ENCODE measurements at places on chromosomes 4 and X.

GRCh38 chr4:77959566-77960338 is 97.1 kb downstream of the MRPL1 start:
- no peak for DNase-seq

DNA sequence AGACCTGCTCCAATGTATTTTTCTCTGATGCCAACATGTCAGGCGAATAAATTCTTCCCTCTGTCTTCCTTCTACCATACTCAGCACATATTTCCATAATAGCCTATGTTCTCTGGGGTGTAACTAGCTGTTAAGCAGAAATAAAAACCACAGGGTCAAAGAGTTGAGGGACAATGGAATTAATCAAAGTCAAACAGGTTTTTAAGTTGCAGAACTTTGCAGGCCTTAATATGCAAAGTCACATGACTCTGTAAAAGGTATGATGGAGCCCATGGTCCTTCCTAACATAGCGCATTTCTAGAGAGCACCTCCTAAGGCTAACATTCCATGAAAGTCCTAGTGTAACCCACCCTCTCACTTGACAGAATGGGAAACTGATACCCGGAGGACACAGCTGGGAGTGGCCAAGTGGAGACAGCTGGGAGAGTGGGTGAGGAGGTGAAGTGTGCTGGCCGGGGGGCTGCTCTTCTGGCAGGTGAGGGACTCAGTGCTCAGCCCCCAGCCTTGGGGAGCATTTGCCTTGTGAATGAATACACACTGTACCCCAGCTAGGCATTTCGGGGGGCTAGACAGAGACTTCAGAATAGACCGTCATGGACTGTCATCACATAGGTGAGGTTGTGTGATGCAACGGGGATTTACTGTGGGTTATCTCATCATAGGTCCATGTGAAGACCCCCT is 8.4 kb upstream of the SORCS2 start:
- DNase-seq: no peak

- DNase-seq: no peak
Observed at GRCh38 chr4:180550106-180550505, 1693.1 kb upstream of the TENM3 start.

GRCh38 chrX:358651-359143 is 28.0 kb downstream of the PPP2R3B start:
- DNase-seq: no peak

DNA sequence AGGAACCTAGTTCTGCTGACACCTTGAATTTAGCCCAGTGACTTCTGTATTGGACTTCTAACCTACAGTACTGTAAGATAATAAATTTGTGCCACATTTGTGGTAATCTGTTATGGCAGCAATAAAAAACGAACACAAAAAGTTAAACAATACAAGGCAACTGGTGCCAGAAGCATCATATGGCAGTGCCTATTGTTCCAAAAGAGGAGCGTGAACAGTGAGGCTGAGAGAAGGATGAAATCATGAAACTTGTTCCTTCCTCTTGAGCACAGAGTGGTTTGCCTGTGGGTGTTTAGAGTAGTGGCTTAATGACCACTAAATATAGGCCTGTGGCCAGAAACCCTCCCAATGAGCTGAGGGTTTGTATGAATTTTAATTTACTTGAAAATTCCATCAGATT is 69.7 kb upstream of the PGRMC2 start:
- no peak for DNase-seq

DNA sequence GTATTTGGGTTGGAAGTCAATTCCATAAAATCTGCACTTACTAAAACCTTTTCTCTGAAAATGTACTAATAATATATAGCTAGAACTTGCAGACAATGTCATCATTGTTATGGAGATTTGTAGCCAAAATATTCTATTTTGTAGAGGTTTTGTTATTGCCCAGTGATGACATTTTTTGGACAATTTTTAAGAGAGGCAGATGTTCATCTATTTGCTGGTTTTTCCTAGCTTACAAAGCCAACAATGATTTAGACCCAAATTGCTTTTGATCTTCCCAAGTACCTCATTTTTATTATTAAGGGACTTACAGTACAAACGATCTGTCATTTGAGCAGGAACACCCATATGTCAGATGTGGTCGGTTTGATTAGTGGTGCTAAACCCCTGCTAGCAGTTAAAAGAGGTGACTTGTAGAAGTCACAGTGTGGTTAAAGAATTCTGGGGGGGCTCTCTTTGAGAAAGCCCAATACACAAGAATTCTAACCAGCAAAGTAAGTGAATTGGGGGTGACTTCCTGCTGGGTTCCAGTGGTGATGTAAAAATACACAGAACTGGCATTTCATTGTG is 136.2 kb downstream of the KIT start:
- DNase-seq: no peak

- no peak for DNase-seq
Observed at GRCh38 chr4:124065936-124066335, 646.6 kb downstream of the ANKRD50 start.

GRCh38 chr4:163380703-163381102 is 37.0 kb downstream of the NPY5R start:
- no peak for DNase-seq

- DNase-seq: no peak
Observed at GRCh38 chr4:80268936-80269335, 2.5 kb downstream of the FGF5 start.

Data from stimulated activated CD8-positive, alpha-beta memory T cell treated with anti-CD3 and anti-CD28 coated beads, Interleukin-15, amount 100 ng/mL, for 24 hours (primary cell).